ENCODE measurements at places on chromosomes 4 and X. TPM values are rescaled to one million over a fixed set of nuclear protein-coding genes. Genes with fewer than 3 reads are reported as not detected.

Gene RHOXF2
- not detected for total RNA-seq

Gene DSPP
- not detected for total RNA-seq

Gene ESX1
- under 0.01 TPM for total RNA-seq

Gene GAGE2A
- not detected for total RNA-seq

Gene RASGEF1B
- total RNA-seq = under 0.01 TPM
